Epithelial cell of prostate (primary cell): ENCODE measurements at places on chromosomes 1 and 21.
A peak's percentile ranks its signal among the peaks of the same experiment; 100 is the strongest.

- no peak for DNase-seq
Measured at GRCh38 chr1:177257128-177257527, 86.4 kb downstream of the BRINP2 start.

GRCh38 chr1:109299558-109300343, 7.1 kb downstream of the MYBPHL start:
- no peak for DNase-seq

GRCh38 chr1:3290915-3291314, 163.6 kb upstream of the ARHGEF16 start:
- DNase-seq: no peak

DNA sequence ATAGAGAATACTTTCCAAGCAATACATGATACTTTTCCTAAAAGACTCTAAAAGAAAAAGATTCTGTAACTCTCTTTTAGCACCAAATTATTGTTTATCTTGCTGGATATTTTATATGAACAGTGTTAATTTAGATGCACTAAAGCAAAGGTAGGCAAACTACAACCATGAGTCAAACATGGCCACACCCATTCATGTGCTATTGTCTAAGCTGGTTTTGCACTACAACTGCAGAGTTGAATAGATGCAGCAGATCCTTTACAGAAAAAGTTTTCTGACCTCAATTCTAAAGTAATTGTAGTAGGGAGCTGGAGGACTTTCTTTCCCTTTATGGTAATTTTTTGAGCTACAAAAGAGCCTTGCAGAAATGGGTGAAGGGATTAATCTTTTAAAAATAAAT, 19.4 kb downstream of the BLZF1 start:
- no peak for DNase-seq

- no peak for DNase-seq
Measured at GRCh38 chr21:33783187-33783979, 132.2 kb downstream of the ATP5PO start.

- DNase-seq: no peak
Measured at GRCh38 chr1:93908394-93909145, 660 bp downstream of the GCLM start.

DNA sequence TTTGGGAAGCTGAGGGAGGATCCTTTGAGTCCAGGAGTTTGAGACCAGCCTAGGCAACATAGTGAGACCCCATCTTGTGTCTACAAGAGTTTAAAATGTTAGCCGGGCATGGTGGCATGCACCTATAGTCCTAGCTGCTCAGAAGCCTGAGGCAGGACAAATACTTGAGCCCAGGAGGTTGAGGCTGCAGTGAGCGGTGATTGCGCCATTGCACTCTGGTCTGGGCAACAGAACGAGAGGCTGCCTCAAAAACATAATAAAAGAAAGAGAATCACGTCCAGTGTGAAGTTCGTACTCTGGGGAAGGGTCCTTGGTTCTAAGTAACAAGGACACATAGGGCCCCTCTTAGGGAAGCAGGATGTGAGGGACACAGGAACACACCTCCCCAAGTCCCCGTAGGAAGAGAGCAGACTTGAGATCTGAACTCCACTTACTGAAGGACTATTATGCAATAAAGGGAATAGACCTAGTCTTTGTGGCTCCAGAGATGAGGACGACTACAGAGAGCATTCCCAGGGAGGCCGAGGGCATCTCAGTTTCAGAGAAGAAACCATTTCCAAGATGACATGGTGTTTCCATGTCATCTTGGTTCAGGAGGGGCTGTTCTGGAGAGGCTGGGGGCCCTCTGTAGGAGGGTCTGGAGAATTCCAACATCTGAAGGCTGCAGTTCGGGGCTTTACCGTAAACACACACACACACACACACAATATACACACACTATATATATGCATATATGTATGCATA, 10.8 kb upstream of the ENO1 start:
- DNase-seq: no peak

DNA sequence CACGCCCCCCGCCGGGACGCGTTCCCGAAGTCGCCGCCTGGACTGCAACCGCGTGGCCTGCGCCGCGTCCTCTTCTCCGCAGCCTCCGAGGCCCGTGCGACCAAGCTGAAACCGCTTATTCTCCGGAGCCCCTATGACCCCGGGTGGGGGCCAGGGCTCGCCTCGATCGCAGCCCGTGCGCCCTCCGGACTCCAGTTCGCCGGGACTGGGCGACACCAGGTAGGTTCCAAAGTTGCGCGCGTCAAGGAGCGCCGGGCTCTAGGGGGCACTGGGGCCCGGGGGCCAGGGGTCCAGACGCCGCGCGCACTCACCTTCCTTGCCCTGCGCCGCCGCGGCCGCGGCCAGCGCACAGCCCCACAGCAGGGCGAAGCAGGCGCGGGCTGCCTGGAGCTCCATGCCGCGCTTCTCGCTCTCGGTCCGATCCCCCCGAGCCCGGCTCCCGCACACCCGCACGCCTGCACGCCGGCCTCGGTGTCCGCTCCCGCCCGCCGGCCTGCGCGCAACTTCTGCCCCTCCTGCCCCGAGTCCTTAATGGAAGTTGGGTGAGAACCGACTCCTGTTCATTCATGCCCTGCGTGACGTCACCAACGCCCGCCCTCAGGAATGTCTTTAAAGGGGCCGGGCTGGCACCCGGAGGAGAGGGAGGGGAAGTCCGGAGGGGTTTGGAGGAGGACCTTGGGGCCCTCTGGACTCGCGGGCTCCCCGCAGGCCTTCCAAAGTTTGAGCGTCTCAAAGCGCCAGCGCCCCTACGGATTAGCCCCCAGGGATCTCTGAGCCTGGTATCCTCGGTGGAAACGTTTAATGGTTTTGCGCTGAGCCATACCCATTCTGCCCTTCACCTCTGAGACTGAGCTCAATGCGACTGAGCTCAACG, at the start of gene EPHA2:
EPHA2 (minus strand) TSS at position 533 of the 874 bp plus-strand sequence; CDS start at position 396, 137 bp downstream.
- peak; percentile 64 for DNase-seq
